ENCODE measurements at places on chromosomes 5 and 9.

DNA sequence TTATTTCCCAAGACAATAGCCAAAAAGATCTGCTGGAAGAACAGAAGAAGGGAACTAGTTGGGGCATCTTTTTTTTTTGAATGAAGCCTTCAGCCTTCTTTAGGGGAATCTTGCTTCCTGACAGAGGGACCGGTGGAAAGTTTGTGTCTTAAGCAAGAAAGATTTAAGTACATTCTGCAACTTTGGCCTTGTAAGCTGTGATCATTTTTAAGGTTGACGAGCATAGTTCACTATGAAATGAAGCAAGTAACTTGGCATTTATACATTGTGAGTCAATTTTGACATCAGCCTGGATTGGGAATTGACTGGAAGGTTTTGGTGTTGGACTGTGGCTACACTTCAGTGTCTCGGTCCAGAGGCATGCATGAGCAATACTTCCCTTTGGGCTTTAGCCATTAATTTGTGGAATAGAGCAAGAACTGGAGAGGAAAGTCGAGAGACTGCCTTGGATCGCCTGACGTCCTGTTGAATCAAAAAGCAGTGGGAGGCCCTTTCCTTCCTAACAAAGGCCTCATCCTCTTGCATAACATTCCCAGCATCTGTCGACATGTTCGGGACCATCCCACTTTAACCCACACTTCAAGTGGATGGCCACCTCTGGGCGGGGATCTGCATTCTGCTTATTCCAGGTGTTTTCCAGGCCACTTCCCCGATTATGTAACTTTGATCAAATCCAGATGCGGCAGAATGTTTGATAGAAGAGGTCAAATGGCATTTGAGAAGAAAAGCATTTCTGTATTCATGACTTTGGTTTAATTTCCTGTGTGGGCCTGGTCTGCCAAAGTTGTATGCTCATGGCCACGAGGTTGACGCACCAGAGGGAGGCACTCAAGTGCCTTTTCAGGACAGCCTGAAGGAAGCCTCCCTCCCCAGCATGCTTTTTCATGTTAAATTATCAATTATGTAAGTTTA, 12.5 kb downstream of the ABL1 start:
- DNase-seq, result no peak

- no peak for DNase-seq
These were observed 32.5 kb downstream of the TERT start for GRCh38 chr5:1262381-1262780.

DNA sequence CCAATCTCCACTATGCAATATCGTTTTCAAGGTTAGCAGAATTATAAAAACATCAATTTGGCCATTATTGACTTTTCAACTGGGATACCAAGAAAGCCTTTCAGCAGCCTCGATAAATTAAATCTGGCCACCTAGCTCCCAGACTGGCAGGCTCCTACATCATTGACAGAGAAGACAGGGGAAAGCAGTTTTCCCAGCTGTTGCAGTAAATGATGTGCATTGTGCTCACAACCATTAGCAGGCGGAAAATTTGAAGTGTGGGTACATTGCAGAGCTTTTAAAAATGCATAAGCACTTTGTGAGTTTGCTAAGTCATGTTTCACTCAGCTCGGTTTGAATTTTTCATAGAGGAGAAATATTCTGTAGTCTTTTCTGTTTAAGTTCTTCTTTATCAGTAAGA, 297.9 kb downstream of the KCTD16 start:
- DNase-seq, result peak; percentile 58

- DNase-seq, result no peak
These were observed 382.7 kb downstream of the CDH12 start for GRCh38 chr5:22470408-22470807.

DNA sequence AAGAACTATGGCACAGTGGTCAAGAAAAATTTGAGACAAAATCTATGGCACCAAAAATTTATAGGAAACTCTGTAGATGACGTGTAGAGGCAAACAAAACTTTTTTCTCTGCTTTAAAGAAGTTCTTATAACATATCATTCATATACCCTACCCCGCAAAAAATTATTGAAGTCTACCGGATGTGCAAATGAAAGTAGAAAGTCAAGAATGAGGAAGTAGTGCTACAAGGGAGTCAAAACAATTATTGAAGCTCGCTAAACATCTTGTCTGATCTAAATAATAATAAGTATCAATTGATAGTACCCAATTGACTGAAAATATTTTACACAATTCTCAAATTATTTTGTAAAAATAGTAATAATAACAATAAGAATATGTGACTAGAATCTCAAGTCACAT, 398.5 kb downstream of the TAF11L14 start:
- DNase-seq, result no peak

GRCh38 chr5:5637173-5637572, 214.7 kb downstream of the ICE1 start:
- peak; percentile 46 for DNase-seq

DNA sequence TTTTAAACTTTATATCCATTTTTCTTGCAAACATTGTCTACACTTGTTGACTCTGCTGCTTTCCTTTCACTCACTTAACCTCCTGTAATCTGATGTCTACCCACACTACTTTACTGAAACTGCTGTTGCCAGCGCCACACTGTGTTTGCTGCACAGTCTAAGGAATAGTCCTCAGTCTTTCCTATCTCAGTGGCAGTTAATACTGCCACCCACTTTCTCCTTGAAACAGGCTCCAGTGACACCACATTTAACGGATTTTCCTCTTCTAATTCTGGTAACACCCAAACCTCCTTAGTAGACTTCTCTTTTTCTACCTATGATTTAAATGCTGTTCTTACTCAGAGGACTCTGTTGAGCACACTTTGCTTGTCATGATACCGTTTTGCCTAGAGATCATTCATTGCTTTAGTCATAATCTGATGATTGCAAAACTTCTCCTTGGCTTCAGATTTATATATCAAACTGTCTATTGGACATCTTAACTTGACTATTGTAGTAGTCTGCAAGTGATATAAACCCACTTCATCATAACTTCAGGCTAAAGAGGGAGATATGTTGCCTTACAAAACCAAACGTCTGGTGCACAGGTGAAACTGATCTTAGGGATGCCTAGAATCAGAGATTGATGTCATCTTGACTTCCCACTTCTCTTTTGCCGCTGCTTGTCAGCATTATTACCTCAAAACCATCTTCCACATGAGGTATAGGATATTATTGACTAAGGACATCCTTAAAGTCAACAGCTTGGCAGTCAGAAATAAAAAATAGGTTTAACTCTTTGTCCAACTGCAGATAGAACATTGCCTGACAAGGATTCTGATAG, 94.1 kb downstream of the CDC42SE2 start:
- DNase-seq, result no peak

DNA sequence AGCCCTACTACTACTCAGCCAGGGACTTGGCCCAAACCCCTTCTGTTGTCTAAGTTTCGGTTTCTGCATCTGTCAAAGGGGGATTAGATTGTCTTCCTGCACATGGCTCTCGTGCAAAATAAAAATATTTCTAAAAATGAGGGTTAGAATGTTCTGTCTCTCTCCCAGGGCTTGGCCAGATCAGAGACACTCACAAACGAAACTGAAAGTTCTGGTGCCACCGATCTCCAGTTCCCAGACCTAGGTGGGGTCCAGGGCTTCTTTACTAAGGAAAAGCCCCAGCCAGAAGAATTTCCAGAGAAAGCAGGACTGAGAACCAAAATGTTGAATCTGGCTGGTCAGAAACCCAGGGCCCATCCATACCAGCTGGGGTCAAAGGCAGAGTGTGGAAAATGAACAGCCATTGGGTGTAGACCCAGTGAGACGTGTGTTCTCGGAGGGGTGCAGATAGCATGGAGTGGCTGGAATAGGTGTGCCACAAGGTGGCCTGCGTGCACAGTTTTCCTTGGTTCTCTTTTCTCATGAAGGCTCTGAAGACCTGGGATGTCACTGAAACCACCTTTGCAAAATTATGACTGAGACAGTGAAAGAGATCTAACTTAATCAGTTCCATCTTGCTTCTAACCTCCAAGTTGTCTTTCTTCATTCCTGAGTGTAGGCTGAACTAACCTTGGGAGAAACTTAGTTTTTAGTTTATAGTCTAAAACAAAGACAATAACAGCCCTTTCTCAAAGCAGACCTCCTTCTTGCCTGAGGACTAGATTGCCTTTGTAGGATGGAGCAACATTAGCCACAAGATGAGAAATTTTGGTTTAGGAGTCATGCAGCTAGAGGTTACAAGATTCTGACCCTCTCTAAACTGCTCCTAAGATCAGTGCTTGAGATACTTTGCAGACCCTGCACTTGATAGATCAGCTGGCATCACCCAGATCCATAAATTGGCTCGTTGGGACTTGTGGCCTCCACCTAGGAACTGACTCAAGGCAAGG, 2.3 kb upstream of the SLC23A1 start:
- no peak for DNase-seq

GRCh38 chr9:5205071-5205470, 19.6 kb upstream of the INSL6 start:
- no peak for DNase-seq

GRCh38 chr5:56530626-56531138, 284.7 kb upstream of the MAP3K1 start:
- no peak for DNase-seq

GRCh38 chr5:171453056-171453725, 33.7 kb downstream of the FGF18 start:
- no peak for DNase-seq

GRCh38 chr5:37799865-37800421, 39.9 kb downstream of the GDNF start:
- no peak for DNase-seq

- DNase-seq, result no peak
These were observed 186.2 kb downstream of the PLK2 start for GRCh38 chr5:58273711-58274110.

DNA sequence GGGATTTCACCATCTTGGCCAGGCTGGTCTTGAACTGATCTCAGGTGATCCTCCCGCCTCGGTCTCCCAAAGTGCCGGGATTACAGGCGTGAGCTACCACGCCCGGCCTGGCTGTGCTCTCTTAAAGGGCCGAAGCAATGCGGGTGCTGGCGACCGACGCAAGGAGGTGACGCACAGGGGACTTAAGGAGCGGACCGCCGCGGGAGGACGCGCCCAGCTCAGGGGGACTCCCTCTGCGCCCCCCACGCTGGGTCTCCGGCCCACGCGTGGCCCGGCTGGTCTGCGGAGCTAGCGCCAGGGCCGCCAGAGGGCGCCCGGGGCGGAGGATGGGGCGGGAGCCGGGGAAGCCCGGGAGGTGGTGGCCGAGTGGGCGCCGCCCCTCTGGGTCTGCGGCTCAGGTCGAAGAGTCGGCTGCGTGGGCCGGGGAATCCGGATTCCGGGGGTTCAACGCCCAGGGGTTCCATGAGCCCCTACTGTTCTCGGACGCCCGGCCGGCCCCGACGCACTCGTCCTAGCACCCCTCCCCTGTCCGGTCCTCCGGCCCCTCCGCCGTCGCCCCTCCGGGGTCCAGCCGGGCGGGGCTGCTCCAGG, 502 bp upstream of the CERCAM start:
- DNase-seq, result no peak

DNA sequence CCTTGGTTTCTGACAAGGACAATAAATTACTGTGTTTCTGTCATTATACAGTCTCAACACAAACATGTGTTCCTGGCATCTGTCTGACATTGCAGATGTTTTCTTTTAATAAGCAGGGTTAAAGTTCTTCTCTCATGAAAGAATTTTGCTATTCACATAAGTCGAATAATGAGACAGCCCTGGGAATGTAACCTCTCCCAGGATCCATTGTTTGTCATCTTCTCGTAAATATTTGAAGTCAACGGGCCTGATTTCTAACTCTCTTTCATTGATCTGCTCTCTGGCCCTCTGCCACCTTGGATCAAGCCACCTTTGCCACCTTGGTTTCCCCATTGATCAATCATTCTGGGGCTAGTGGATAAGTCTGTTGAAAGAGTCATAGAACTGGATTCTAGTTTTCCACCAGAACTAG, 12.9 kb upstream of the CAST start:
- no peak for DNase-seq

DNA sequence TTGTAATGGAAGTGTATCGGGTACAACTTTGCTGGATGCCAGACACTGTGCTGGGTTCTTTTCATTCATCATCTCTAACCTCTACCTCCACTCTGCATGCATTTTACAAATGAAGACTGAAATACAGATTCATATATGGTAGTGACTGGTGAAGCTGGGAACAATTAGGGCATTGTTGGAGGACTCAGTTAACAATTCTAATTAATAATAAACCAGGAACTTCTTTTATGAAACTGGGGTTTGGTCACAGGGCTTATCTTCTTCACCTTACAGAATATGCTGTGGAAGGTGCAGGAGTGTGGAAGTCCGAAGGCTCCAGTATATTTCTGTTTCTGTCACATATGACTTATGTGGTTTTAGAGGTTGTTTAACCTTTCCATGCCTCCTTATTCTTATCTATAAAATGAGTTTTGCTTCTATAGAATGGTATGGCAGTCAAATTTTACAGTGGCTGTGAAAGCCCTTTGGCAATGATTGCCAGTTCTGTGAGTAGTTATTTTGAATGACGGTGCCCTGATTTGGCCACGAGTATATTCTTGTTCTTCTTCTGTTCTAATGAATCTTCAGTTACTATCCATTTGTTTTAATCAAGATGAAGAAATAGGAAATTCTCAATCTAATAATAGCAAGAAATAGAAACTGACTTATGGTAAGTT, 284.7 kb downstream of the GABRB2 start:
- no peak for DNase-seq

DNA sequence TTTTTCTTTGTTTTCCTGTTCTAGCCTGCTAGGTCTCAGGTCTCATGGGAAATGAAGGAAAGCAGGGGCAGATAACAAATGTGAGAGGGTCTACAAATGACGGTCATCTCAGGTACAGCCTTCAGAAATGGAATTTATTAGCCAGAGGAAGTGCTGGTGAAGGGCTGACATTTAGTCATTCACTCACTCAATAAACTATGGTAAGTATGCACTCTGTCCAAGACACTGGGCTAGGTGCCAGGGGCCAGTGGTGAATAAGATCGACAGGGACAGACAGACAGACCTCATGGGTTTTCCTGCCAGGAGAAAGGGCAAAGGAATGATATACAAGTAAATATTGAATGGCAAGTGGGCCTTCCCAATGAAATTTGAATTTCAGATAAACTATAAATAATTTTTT, 6.3 kb downstream of the PDE6A start:
- no peak for DNase-seq

GRCh38 chr9:71683598-71684235, 84.6 kb downstream of the CEMIP2 start:
- peak; percentile 5 for DNase-seq

DNA sequence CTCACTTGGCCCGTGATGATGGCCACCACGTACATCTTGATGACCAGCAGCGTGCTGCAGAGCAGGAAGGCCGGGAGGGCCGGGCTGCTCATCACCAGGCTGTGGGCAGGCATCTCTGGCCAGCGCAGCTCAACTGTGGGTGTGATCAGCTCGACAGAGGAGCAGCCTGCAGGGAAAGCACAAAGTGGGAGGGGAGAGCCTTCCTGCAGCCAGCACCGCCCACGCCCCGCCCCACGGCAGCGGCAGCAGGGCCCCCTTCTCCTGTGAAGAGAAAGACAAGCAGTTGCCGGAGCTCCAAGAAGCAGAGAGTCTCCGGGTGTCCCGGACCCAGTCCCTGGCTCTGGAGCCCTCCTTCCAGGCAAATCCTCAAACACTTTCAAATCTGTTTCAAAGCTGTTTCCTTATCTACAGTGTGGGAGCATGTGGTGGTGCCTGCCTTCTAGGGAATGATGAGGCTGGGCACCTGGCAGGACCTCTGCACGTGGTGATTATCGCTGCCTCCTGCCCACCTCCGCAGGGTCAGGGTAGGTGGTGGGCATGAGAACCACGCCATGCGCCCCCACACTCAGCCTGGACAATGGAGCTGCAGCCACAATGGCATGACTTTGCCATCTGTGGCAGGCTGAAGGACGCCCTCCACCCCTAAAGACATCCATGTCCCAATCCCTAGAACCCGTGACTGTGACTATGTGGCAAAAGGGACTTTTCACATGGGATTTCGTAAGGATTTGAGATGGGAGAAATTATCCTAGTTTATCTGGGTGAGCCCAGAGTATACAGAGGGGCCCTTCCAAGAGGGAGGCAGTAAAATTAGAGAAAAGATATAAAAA, at the start of gene PTGES:
TSS of gene PTGES (minus strand) at position 143 of the 830 bp plus-strand sequence. CDS start at position 113, 30 bp downstream.
- no peak for DNase-seq
